ENCODE measurements at places on chromosomes 12 and 14.

DNA sequence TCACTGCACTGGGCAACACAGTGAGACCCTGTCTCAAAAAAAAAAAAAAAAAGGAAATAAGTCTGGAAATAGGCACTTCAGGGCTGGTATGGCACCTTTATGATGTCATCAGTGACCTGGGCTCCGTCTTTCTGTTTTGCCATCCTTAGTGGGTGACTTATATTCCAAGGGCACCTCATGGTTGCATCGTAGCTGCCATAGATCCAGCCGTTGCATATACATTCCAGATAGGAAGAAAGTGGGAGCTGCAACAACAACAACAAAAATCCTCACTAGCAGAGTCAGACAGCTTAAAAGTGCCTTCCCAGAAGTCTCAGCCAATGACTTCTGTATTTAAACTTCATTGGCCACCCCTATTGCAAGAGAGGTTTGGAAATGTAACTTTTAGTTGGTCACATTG, 26.4 kb downstream of the MYL2 start:
- no peak for DNase-seq

DNA sequence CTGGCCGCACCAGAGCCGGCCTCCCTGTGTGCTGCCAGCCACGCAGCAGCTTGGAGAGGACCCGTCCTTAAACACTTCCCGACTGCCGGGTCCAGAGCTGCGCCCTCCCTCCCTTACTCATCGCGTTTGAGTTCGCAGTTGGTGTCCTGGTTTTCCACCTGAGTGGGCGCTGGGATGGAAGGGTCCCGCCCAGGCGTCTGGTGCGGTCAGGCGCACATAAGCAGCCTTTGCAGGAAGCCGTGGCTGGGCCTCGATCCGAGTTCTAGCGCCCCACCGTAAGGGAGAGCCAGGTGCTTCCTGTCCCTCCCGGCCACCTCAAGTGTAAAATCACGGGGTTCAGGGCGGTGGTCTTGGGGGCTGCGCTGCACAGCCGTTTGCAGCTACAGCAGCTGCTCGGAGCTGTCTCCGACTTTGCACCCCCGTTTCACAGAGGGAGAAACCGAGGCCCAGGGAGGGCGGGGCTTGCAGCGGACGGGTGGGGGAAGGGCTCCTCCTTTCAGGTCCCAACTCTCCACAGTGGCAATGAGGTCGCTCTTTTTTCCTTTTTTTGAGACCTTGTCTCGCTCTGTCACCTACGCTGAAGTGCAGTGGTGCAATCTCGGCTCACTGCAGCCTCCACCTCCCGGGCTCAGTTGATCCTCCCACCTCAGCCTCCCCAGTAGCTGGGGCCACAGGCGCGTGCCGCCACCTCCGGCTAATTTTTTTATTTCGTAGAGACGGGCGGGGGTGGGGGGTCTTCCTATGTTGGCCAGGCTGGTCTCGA, 51.3 kb downstream of the LRCOL1 start:
- peak; percentile 57 for DNase-seq

GRCh38 chr14:100074431-100075100, 9.3 kb downstream of the EVL start:
- no peak for DNase-seq

- peak; percentile 2 for DNase-seq
Observed at GRCh38 chr14:67574806-67575205, 25.3 kb downstream of the PIGH start.

- no peak for DNase-seq
Observed at GRCh38 chr12:26112703-26113147, 12.1 kb downstream of the BHLHE41 start.
